ENCODE measurements at places on chromosomes 16 and 17. TPM values are rescaled to one million over a fixed set of nuclear protein-coding genes. Genes with fewer than 3 reads are reported as not detected.

SDR42E2 gene
- total RNA-seq: 0.22 TPM

SRCIN1 gene
- total RNA-seq: 4.9 TPM

ARSG gene
- 3.1 TPM for total RNA-seq

STX1B gene
- 2.2 TPM for total RNA-seq

SLC35G6 gene
- total RNA-seq: not detected

GAST gene
- total RNA-seq: not detected

SEBOX gene
- not detected for total RNA-seq

CTF1 gene
- 2.9 TPM for total RNA-seq

ARL5C gene
- not detected for total RNA-seq

IL34 gene
- 1.5 TPM for total RNA-seq

PABPN1L gene
- total RNA-seq: not detected

Measured in subcutaneous adipose tissue (tissue), 4 donors.